Kidney epithelial cell (primary cell): ENCODE measurements at places on chromosomes 6 and 20. TPM values are rescaled to one million over a fixed set of nuclear protein-coding genes. Genes with fewer than 3 reads are reported as not detected.

BANF2 gene
- total RNA-seq = not detected in 2 replicates

GPLD1 gene
- 1.8 and 3.0 TPM in 2 replicates for total RNA-seq

LRRN4 gene
- 65.3 and 71.2 TPM in 2 replicates for total RNA-seq

GABBR1 gene
- total RNA-seq = 9.4 and 14.1 TPM in 2 replicates

FILIP1 gene
- 0.04 and 0.21 TPM in 2 replicates for total RNA-seq

REM1 gene
- total RNA-seq = not detected in 2 replicates

EPHA7 gene
- total RNA-seq = 0.88 and 0.96 TPM in 2 replicates

DIDO1 gene
- total RNA-seq = 37.9 and 40.2 TPM in 2 replicates

HTR1E gene
- not detected in 2 replicates for total RNA-seq

RSPH9 gene
- total RNA-seq = 0.08 and 0.41 TPM in 2 replicates

SEL1L2 gene
- not detected in 2 replicates for total RNA-seq

NRN1 gene
- total RNA-seq = 0.34 and 3.1 TPM in 2 replicates

SNAI1 gene
- 1.0 TPM in 1 of 2 replicates, not detected in the other for total RNA-seq
